Brain pericyte (primary cell): ENCODE measurements at places on chromosomes 16 and 17.

GRCh38 chr16:51383909-51384308, 232.8 kb upstream of the SALL1 start:
- no peak for DNase-seq

DNA sequence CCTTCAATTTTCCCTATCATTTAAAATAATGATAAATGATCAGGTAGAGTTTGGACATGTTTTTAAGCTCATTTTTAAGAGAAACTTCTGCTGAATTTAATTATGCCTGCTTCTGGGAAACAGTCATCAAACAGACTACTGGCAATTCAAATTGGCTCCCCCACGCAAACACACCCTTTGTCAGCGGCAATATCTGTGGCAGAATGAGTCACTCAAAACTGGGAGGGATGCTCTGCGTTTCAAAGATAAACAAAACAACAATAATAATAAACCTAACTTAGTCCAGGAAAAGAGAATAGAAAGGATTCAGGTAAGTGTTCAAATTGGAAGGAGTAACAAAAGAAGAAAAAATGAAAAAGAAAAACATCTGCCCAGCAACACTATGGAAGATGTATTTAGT, 108.1 kb upstream of the ERCC4 start:
- DNase-seq: no peak

DNA sequence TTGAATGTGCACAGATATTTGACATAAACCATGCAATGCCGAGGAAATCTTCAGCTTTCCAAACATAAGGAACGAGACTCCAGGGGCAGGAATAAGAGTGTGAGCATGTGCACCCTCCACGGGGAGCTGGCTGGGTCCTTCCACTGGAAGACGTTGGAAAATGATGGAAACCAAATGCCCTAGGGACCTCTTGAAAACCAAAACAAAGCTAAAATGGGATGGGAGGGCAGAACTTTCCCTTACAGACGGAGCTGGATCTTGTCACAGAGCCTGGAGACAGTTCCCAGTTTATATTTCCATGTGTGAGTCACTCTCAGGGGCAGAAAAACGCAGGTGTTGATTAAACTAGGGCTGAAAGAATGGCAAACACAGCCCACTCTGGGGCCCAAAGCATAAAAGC, 34.4 kb upstream of the DNAH17 start:
- DNase-seq: no peak

DNA sequence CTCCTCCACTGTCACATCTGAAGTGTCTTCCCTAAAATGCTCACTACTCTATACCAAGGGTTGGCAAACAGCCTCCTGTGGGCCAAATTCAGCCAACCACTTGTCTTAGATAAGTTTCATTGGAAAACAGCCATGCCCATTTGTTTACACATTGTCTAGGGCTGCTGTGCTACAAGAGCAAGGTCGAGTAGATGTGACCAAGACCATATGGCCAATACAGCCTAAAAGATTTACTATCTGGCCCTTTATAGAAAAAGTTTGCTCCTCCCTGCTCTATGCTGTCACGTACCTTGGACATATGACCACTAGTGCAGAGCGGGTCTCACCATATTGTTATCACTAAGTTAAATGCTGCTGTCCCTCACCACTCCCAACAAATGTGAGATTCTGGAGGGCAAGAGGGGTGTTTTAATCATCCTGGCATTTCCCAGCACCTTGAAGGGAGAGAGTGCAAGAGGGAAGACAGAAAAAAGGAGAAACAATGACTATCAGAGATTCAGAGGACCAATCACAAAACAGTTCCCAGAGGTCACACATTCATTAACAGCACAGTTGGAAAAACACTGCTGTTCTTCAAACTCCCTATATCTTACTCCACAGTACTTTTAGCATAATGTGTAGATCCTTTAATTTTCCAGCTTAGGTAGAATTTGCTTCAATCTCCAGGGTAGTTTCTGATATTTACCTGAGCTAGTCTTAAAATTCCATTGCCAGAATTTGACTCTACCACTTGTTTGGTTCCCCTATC, 13.2 kb downstream of the LSM12 start:
- no peak for DNase-seq

GRCh38 chr17:35087731-35088355, 24.3 kb upstream of the RFFL start:
- DNase-seq: no peak

DNA sequence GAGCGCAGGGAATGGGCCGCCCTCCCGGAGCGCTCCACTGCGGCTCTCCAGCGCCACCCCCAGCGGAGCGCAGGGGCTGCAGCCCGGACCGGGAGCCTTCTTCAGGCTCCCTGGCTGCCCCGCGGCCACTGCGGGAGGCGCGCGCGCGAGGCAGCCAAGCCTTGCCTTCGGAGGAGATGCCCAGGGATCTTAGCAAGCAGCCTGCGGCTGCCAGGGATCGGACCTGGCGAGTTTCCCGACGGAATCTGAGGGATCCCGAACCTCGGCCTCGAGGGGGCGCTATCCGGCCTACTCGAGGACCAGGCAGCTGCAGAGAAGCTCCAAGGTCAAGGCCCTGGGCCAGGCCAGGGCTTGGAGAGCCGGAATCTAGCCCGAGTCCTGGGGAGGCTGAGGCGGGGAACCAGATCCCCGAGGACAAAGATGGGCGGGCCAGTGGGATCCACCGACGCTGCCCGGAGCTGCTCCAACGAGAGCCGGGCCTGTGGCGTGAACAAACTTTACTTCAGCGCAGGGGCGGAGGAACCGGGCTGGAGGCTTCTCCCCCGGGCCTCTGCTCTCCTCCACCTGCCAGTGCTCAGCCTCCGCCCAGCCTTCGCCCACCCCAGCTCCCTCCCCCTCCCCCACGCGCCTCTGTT, at the start of gene IRX6:
Gene IRX6, plus strand, starts transcription at position 567 of the 635 bp plus-strand sequence. CDS start 889 bp downstream, outside the sequence.
- no peak for DNase-seq

DNA sequence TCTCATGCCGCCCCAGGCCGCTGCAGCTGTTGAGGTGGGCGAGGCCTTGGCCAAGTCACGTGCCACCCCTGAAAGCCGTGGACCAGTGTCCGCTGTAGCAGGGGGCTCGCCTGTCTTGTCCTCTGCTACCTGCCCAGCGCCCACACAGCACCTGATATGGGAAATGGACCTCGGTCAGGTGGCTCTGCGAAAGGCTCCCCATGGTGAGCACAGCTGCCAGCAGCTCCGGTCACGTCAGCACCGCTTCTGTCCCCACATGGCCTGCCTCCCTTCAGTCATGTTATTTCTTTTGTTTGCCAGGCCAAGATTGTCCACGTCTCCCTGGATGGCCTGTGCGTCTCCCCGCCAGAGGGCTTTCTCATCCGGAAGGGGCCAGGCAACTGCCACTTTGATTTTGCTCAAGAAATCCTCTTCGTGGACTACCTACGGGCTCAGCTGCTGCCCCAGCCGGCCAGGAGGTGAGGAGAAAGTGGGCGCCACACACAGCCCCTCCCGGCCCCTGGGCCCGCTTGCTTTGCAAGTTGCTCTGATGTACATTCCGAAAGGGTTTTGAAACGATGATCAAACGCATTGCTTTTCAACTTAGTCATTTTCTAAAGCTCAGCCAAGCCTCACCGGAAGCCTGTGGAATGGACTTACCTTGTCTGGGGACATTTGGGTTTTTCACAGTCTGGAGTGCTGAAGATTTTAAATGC, 219.8 kb downstream of the KATNIP start:
- no peak for DNase-seq

DNA sequence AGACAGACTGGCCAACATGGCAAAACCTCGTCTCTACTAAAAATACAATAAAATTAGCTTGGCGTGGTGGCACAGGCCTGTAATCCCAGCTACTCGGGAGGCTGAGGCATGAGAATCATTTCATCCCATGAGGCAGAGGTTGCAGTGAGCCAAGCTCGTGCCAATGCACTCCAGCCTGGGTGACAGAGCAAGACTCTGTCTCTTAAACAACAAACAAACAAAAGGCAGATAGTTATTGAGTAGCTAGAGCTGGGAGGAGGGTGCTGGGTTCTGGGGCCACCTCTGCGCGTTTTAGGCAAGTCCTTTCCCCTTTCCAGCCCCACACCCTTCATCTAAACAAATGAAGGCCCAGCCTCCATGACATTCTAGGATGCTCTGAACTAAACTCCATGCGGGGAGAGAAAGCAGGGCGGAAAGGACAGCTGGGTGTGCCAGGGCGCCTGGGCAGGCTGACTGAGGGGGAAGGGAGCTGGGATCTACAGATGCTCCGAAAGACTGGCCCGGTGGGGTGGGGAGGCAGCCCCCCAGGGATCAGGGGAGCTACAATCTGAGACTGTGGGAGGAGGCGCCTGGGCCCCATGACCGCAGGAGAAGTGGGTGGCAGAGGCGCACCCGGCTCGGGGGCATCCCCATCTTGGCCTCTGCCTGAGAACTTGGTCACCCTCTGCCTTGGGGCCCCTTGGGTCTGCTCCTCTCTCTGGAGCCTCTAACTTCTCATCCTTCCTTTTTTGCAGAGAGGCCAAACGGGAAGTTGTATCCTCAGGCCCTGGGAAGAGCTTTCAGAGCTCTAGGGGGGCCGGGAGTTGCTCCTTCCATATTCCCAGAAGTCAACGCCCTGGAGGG, 910 bp downstream of the ITGAL start:
- no peak for DNase-seq

DNA sequence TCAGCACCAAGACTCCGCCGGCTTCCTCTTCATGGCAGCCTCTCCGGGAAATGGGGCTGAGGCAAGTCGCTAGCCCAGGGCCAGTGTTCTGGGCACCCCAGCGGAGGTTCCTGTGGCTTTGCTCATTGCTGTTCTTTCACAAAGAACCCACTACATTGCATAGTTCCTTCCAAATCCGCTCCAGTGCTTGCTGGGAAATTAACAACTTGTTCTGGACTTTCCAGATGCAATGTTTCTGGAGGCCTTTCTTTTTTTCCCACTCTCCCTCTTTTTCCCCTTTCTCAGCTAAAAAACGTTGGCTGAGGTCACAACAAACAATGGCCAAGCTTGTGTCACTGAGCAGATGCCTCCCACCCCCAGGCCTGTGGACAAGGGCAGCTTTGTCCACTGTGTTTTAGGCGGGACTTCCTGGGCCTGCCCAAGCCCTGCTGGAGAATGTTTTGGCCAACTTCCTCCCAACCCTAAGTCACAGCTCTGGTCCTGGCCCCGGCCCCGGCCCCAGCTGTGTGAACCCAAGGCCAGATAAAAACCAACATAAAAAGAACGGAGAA, 131.5 kb upstream of the RCVRN start:
- DNase-seq: no peak

- no peak for DNase-seq
These were observed 9.3 kb downstream of the MMP2 start for GRCh38 chr16:55488306-55488705.

- no peak for DNase-seq
These were observed 18.2 kb upstream of the BHLHA9 start for GRCh38 chr17:1251866-1252608.

DNA sequence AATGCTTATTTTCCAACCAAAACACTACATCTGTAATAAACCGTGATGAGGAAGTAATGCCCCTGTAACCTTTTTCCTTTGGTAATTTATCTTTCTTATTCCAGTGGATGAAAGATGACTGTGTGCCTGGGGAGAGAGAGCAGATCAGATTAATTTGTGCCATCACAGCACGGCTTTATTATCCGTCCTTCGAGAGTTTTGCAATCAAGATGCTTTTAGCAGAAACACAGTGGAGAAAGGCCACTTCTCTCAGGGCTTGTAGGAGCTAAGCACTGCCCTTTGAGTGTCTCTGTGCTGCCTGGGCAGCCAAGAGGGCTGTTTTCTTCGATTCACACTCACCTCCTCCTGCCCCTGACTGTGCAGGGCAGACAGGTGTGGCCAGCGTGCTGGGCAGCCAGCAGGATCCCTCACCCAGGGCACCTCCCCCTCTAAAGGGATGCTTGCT, 190.2 kb downstream of the PRKCA start:
- no peak for DNase-seq

DNA sequence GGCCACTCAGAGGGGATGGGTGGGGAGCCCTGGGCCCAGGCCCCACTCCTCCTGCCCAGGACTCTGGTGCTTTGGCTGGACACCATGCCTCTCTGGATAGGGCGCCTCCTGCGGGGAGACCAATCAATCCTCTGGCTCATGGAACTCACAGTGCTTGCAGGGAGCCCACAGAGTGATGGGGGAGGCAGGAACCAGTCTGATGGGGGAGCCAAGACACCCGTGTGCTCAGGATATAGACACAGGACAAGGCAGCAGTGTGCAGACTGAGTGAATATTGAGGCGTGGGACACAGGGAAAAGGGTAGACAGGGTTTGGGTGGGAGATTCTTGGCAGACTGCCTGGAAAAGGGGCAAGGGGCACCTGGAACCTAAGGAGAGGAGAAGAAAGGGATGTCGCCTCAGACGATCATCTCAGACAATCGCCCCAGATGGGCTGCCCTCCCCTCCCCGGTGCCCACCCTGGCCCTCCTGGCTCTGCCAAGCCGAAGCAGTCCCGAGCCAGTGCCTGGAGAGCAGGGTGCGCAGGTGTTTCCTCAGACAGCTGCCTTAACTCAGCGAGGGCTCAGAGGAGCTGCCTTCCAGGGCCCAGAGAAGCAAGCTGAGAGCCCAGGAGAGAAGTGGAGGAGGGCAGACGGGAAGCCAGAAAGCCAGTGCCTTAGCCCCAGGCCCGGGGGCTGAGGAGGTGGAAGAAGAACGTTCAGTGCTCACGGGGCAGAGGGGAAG, 37.4 kb upstream of the DLX4 start:
- DNase-seq: no peak

GRCh38 chr16:31149332-31149731, 534 bp downstream of the PRSS36 start:
- no peak for DNase-seq

DNA sequence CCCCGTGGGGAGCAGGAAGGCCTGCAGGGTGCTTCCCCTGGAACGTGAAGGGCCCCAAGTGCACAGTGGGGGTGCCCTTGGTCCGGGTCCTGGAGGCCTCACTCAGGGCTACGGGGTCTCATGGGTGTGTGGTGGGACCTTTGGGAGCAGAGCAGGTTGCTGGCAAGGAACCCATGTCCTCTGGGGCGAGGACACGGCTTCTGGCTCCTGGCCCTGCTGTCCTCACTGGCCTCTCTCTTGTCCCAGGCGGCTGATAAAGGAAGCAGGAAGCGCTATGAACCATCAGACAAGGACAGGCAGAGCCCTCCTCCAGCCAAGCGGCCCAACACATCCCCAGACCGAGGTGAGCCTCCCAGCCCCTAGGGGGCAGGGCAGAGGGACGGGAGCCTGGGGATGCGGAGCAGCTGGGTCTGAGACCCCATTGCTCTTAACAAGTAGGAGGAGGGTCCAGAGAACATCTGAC, 9.8 kb upstream of the IL17C start:
- no peak for DNase-seq

GRCh38 chr17:61353615-61354014, 46.0 kb upstream of the TBX2 start:
- DNase-seq: no peak

GRCh38 chr17:2821868-2822267, 25.6 kb downstream of the RAP1GAP2 start:
- DNase-seq: no peak
